ENCODE measurements at places on chromosomes 13 and 19.

DNA sequence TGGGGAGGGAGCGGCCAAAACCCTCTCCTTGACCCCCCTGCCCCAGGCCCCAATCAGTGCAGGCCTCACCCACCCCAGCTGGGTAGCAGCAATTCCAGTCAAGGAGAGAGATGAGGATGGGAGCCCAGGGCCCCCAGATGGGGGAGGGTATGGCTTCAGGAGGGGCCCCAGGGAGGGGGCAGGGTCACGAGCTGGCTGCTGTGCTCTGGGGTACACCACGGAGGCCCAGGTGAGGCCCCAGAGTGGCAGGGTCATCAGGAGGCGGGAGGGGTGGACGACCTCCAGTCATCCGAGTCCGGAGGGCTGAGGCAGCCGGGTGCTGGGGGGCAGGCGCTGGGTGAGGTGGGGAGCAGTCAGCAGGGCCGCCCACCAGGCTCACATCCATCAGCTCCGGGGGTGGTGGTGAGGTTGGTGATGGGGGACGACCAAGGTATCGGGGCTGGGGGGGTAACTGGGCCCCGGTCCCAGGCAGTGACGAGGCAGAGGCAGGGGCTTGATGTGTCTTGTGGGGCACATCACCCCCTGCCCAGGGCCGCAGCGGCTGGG is 8.4 kb downstream of the DYRK1B start:
- no peak for DNase-seq

DNA sequence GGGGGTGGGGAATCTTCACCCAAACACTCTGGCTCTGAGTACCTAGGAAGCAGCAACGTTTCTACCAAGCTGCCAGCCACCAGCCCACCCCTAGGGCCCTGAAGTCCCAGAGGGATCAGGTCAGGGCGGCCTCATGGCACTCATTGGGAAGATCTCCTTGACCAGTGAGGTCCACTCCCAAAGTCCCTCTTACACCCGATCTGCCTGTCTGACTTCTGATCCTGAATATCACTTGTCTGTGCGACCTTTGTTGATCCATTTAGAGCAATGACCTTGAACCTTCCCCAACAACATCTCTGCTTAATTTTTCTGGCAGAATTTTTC is 2.1 kb upstream of the GNA15 start:
- no peak for DNase-seq

- DNase-seq = no peak
Measured at GRCh38 chr13:107803822-107804495, 411.4 kb downstream of the LIG4 start.

GRCh38 chr19:13644645-13645044 is 119.7 kb upstream of the MRI1 start:
- no peak for DNase-seq

- DNase-seq = no peak
Measured at GRCh38 chr19:54607785-54608150, 14.3 kb downstream of the LILRA1 start.

DNA sequence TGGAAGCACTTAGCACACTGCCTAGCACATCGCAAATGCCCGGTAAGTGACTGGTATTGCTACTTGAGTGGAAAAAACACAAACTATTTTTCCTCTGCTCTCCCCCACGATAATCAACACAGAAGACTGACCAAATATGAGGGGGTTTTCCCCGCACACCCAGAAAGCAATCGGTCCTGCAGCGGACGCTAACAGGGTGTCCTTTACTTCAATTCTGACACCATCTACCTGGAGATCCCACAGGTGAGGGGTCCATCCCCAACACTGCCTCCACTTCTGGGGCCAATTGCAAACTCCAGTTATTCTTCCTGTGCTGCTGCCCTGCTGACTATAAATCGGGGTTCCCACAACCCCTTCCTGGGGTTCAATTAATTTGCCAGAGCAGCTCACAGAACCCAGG is 26.2 kb upstream of the PLEKHF1 start:
- DNase-seq = no peak

DNA sequence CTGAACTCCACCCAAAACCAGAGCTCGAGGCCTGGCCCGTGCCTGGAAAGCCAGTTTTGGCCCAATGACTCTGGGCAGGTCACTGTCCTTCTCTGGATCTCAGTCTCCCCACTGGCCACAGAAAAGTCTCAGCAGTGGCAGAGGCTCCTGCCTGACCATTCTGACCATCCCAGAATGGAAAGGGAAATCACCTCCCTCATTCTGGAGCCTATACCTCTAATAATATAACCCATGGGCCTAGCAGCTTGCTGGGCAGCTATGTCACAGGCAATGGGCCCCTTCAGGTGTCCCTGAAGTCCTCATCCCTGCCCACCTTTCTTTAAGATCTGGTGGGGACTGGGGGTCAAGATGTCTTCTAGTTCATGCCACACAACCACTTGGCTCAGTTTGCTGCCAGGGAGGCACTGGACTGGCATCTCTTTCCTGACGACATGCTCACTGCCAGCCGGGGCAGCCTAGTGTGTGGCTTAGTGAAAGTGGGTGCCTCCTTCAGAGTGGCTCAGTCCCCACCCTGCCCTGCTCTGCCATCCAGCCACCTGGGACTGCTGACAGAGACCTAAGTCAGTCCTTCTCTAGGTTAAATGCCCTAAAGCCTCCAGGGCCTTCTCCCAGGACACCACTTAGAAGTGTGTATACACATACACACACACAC is 62.6 kb downstream of the AP1M1 start:
- DNase-seq = no peak

DNA sequence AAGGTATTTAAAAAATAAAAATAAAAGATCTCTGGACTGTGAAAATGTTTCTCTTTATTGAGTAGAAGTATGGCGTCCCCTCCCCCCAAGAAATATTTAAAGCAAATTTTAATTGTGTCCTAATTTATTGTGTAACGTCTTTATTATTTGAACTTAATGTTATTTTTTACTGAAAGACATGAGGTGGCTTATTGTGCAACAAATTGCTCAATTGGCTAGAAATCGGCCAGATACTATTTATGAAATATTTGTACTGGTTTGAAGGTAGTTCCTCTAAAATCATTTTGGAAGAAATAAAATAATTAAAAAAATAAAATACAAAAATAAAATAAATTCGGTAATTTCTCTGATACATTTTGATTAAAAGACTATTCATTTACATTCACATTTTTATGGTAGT is 162.3 kb downstream of the DACH1 start:
- DNase-seq = no peak

- DNase-seq = no peak
Measured at GRCh38 chr13:35600137-35600536, 123.6 kb upstream of the MAB21L1 start.

DNA sequence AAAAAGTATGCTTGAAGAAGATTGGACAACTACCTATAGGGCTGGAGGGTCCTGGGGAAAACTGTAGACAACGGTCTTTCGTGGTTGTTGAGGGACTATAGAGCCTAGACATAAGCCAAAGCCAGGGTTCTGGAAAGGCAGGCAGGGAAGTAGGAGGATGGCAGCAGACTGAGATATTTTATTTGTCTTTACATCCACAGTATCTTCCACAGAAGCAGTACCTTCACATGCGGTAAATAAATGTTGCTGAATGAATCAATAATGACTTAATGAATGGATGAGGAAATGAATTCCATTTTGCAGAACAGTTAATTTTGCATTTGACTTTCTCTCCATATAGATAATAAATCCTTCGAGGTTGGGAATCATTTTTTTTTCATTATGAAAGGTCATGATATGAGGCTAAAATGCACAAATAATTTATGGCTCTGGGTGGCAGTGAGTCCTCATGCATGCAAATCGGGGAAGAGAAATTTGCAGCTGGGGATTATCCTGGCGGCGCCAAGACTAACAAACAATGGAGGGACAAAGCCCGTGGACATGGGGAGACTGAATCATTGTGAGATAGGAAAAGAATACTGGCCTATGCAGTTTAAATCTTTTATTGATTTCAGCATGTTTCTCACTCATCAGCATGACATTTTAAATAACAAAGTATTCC is 102.0 kb downstream of the ERCC5 start:
- no peak for DNase-seq

DNA sequence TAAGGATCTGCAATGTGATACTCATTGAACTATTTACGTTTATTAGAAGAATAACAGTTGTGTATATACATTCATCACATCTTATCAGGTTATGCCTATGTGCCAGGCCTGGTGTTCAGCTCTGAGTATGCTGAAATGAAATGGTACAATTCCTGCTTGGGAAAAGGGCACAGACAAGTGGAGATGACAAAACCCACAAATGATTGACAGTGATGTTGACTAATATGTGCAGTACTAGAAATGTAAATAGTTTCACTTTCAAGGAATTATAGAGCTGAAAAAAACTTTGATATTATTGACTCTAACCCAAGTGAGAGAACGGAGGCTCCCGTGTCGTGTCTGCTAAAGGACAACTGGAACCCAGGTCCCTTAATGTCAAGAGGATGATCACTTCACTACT is 386.8 kb upstream of the DACH1 start:
- DNase-seq = no peak

GRCh38 chr13:24075137-24075975 is 85.2 kb upstream of the SPATA13 start:
- DNase-seq = no peak

DNA sequence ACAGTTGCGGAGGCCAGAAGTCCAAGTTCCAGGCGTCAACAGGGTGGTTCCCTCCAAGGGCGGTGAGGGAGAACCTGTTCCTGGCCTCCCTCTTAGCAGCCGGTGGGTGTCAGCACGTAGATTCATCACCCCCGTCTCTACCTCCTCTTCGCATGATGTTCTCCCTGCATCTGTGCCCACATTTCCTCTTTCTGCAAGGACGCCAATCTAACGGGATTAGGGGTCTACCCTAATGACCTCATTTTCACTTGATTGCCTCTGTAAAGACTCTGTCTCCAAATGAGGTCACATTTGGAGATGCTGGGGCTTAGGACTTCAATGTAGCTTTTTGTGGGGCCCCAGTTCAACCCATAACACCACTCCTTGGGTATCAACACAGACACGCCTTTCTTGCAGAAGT is 38.5 kb downstream of the DPF1 start:
- DNase-seq = no peak

DNA sequence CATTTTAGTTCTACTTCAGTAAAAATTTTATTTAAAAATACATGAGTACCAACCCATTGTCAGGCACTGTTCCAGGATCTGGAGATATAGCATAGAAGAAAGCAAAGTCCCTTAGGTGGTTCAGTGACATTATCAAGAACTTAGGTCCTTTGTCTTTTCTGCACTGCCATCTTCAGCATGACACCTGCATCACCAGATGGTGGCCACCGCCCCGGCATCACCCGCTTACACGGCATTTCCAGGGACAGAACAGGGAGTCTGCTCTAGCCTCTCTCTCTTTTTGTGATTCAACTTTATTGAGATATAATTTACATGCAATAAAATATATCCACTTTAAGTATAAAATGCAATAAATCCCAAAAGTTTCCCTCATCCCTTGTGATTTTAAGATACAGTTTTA is 23.5 kb downstream of the DYRK1B start:
- no peak for DNase-seq

DNA sequence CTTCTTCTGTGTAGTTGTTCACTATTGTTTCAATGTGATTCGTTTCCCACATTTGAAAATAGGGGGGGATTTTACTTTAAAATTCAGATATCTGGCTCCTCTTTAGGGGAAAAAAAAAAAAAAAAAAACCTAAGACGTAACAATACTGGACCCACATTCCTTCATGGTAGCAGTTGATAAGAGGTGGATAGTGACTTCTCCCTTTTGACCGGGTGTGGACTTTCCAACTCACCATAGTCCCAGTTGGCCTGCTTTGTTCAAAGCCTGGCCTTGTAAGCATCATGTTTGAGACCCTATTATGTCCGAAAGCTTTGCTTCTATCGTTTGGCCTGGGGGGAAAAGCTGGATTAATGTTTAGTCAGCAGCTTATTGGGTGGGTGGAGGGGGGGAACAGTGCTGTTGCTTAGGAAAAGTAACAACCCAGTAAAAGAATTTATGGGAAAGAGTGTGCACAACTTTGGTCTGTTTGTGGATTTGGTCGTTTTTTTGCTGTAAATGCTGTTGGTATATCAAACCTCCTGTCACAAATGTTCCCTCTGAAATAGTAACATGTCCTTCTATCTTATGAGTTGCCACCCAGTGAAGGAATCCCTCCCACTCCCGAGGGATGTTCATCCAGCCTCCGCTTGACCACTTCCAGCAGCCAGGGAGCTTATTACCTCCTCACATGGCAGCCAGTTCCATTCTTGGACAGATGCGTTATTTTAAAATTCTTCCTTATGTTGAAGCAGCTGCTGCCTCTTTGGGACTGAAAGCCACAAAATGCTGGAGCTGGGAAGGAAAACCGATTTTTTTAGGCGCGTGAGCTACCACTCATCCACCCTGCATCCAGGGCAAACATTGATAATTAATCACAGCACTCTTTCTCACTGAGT is 10.4 kb downstream of the SAMD4B start:
- DNase-seq = no peak

DNA sequence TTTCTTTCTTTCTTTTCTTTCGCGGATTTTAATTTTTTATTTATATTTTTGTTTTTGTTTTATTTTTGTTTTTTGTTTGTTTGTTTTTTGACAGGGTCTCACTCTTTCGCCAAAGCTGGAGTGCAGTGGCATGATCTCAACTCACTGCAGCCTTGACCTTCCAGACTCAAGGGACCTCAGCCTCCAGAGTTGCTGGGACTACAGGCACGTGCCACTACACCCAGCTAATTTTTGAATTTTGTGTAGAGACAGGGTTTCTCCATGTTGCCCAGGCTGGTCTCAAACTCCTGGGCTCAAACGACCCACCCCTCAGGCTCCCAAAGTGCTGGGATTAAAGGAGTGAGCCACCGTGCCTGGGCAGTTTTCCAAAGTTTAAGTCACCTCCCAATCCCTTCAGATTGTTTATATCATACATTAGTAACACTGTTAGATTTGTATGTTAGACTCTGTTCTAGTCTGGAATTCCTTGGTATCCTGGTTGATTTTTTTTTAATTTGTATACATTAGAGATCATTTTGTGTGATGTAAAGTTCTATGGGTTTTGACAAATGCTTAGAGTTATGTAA is 597.3 kb downstream of the DCT start:
- no peak for DNase-seq
